T-cell (primary cell): ENCODE measurements at places on chromosomes 3 and 15.

- DNase-seq: peak; percentile 84
Measured at GRCh38 chr3:48656061-48656840, 6.4 kb downstream of the CELSR3 start.

DNA sequence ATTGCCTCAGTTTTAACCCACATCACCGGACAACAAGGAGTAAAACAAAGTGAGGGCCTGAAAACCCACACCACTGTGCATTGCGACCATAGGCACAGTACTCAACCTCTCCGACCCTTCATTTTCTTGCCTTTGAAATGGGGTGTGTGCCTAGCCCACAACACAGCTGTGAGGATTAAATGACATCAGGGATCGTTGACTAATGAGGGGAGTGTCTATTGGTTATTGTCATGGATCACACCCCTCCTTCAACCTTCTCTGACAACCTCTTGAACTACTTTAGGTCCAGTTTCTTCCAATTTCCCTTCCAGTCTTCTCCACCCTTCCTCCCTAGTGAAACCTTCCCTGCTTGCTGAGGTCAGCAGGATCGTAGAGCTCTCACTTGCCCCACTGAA, 89.5 kb downstream of the HES1 start:
- no peak for DNase-seq

- DNase-seq: no peak
Measured at GRCh38 chr3:105798381-105798934, 70.4 kb downstream of the CBLB start.

DNA sequence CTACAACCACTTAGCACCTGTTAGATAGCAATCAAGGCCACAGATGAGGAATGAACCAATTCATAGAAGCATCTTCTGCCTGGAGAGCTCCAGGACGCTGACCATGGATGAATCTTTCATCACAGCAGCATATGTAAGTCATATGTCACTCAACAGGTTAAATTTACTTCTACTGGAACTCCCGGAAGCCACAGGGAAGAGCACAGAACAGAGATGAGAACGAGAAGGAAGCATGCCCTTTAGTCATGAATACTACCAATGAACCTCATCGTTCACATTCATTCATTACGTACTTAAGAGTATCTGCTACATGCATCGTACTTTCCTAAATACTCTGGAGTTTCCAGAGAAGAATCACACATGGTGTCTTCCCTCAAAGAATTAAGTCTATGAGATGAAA, 192.8 kb downstream of the STT3B start:
- DNase-seq: no peak

- DNase-seq: no peak
Measured at GRCh38 chr15:98896802-98897732, 110.5 kb downstream of the PGPEP1L start.

GRCh38 chr3:153573481-153573880, 411.5 kb downstream of the RAP2B start:
- DNase-seq: no peak

GRCh38 chr3:49339581-49339940, 292 bp downstream of the USP4 start:
- no peak for DNase-seq

GRCh38 chr15:70605606-70606410, 157.6 kb downstream of the UACA start:
- DNase-seq: no peak
